CD4-positive, alpha-beta T cell treated with Interleukin-2 at 100 ng/mL for 4 hours (primary cell): ENCODE measurements at places on chromosomes 13 and 19.

DNA sequence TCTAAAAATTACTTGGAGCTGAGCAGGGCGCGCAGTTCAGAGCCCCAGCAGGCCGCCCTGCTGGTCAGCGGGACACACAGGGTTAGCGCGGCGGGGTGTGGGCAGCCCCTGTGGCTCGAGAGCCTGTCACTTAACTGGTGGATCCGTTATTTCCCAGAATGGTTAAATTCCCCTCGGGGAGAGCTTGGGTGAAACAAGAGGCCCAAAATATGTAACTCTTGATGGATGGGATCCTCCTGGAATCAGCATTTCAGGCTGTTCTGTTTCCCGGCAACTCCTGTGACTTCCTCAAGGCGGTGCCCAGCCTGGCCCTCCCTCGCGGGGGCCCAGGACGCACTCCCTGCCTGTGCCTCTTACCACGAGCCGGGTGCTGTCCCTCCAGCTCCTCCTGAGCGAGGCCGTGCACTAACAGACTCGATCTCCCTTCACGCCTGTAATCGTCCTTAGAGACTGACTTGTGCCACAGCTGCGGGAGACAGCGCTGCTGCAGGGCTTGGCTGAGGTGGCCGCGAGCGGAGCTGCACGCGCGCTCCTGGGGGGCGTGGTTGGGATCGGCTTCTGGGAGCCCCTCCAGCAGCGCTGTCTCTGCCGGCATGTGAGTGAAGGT lies 9.7 kb downstream of the PTBP1 start:
- no peak for DNase-seq

DNA sequence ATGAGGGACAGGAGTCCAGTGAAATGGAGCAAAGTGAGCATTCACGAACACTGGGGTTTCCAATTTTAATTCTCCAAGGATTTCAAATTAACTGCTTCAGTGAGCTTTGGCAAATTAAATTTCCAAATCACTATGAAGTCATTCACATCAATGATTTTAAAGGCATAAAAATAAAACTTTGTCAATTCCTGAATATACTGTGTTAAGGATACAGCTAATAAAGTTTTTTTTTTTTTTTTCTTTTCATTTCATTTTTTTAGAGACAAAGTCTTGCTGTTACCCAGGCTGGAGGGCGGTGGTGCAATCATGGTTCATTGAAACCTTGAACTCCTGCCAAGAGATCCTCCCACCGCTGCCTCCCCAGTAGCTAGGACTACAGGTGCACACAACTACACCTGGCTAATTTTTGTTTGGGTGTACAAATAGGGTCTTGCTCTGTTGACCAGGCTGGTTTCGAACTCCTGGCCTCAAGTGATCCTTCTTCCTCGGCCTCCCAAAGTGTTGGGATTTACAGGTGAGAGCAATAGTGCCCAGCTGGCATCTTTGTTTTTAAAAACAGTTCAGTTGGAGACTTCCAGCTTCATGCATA lies 21.9 kb downstream of the RBM26 start:
- no peak for DNase-seq

DNA sequence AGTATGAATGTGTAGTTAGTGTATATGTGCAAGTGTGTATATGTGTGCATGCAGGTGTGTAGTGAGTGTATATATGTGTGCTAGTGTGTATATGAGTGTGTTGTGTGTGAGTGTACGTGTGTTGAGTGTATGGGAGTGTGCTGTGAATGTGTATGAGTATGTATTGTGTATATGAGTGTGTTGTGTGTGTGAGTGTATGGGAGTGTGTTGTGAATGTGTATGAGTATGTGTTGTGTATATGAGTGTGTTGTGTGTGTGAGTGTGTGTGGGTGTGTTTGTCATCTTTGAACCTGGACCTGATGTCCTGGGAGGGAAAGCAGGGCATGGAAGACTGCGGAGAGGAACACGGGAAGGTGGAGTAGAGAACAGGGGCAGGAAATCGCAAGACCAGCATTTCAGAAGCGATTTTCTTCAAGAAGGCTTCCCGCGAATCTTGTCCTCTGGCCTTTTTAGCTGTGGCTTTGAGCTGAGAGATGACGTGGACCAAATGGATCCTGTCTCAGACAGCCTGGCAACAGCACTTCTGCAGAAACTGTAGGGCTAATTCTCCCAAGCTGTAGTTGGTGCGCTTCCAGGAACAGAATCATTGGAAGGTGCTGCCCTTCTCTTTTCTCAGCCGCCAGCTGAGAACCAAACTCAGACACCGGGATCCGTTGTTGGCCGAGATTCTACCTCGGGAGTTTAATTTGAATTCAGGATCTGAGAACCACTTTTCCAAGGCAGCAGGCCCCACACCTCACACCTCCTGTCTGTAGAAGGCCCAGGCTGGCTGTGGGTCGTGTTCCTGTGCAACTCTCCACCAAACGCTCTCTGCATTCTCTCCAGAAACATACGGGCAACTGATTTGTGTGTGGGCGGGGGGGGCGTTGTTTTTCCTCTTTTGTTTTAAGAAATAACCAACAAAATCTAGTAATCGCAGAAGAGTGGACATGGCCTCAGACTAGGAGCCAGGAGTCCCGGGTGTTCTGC lies 94.7 kb upstream of the RAP2A start:
- no peak for DNase-seq

DNA sequence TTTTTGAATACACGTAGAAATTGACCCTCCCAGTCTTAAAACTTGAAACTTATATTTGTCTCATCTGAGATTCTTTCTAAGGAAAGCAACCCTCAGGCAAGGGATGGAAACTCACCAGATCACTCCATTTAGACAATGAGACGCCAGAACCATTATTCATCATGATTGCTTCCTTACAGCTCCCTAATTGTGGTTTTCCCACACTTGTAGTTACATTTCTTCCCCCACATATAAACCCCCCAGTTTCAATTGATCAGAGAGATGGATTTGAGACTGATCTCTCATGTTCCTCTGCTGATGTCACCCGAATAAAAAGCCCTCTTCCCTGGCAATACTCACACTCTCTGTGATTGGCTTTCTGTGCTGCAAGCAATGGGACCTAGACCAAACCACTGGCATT lies 197.9 kb upstream of the STARD13 start:
- no peak for DNase-seq

GRCh38 chr19:622666-623065 lies 10.7 kb downstream of the POLRMT start:
- no peak for DNase-seq

DNA sequence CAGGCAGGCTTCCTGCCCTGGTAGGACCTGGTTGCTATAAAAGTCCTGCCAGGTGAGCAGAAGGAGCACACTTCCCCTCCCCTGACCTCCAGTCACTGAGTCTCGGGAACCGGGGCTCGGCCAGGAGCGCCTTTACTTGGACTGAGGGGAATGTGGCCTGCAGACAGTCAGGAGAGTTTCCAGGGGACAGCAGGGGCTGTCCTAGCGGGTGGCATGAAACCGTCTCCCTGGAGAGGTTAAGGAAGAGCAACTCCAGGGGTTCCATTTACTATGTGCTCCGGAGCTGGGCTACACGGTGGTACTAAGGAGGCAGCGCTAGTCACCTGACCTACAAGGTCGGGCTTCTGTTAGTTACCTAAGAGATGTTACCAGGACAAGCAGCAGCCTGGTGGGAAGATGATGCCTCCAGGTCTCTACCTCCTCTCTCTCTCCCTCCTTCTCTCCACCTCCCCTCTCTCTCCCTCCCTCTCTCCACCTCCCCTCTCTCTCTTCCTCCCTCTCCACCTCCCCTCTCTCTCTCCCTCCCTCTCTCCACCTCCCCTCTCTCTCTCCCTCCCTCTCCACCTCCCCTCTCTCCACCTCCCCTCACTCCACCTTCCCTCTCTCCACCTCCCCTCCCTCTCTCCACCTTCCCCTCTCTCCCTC lies 4.1 kb upstream of the CNOT3 start:
- DNase-seq = no peak

DNA sequence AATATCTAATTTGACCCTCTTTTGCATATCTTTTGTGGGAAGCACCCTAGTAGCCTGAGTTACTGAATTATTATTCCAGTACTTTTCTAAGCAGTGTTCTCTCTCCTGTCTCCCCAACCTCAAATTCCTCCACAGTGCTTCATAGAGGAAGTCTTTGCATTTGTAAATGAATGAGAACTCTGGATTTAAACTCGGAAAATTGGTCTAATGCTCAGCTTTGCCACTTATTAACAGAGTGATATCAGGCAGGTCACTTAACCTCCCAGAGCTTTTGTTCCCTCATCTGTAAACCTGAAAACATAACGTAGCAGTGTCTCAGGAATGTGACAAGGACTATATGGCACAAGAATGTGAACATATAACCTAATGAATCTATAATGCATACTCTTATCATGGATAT lies 26.2 kb downstream of the FREM2 start:
- DNase-seq = no peak
